ENCODE measurements at places on chromosomes 1 and 21. TPM values are rescaled to one million over a fixed set of nuclear protein-coding genes. Genes with fewer than 3 reads are reported as not detected.

DNA sequence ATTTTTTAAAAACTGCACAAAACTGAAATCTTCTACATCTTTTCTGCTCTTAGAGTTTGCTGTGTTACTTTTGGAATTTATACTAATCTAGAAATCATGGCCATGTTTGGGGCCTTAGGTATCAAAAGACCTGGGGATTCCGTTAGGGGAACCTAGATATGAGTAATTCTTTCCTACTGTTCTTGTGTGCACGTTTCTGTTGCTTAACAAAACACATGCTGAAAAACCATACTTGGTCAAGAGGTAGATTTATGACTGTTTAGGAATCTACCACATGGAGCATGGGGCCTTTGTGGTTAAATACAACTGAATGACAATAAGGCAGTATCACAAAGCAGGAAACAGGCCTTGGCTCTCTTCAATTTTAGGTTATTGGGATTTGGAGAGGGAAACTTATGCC, 291.9 kb upstream of the USP25 start:
- peak; percentile 84 for DNase-seq

DNA sequence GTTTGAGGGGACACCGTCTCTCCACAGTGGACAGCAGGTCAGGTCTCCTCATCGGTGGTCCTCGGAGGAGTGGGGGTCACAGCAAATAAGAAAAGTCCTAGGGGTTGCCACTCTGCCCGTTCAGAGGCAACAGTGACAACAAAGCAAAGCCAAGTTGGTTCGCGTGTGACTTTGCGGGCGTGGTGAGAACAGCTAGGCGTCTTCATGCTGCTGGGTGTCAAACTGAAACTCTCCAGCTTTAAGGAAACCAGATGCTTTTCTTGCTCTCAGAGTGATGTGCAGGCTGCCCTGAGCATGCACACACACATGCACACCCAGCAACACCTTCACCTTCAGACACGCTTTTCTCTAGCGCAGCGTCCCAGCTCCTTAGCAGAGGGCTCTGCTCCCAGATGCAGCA, 70.1 kb upstream of the ARHGEF16 start:
- no peak for DNase-seq

DNA sequence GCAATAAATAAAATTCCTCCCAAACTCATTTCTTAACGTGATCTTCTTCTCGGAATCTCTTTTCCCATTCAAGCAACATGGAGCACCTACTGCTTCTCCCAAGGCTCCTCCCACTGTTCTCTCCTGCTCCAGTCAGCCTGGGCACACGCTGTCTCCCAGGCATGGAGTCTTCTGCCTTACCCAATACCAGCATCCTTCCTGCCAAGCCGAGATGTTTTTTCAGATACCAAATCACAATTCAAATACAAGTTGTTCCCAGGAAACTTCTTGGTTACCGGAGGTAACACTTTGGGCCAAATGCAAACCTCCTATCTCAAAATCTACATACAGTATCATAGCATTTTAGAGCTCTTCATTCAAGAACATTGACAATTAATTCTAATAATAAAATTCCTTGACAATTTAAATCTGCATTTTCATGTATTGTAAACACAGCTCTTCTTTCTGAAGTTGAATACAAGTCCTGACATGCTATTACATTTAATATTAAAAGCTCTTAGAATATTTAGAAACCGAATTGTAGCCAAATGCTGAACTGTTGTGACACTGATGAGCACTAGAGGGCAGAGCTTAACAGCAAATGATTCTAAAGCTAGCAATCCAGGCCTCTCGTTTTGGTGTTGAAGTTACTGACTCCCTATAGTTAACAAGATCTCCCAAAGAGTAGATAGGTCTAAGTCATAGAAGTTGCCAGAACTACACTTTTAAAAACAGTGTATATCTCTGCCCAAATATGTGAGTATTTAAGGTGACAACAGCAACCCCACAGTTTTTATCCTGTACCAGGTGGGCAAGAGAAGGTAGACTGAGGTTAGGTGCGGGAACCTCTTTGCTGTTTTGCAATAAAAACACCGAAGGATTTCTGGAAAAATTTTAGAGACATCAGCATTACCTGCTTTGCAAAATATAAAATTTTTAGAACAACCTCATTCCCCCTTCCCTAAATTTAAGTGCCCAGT, 52.3 kb downstream of the BCAR3 start:
- DNase-seq = peak; percentile 59

CAMTA1 gene
- 45.8 TPM for polyA plus RNA-seq

RIT1 gene
- polyA plus RNA-seq = 22.1 TPM

DNA sequence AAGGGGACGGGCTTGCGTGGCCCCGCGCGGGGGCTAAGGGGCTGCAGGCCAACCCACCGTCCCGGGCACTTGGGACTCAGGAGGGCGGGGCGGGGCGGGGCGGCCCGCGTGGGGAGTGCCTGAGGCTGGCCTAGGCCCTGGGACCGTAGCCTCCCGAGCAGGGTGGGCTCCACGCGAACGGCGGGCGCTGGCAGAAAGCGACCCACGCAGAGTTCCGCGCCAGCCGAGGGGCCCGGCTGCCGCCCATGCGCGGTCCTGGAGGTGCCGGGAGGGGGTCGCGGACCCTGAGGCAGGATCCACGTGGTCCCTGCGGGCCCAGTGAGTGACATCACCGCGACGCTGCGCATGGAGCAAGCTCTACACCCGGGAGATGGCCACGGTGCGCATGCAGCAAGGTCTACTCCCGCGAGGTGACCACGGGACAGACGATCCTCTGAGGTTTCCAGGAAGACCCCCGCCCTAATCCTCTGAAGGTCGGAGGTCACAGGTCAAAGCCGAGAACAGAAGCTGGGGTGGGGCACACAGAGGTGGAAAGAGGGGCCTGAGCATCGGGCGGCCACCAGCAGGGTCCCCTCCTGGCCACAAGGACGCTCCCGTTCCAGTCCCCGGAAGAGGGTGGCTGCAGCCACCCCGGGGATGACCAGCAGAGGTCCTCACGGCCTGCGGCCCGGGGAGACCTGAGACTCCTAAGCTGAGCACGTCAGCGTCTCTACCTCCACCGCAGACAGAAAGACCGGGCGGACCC, 13.5 kb upstream of the SLC19A1 start:
- peak; percentile 56 for DNase-seq

PRAMEF26 gene
- not detected for polyA plus RNA-seq

GRCh38 chr1:47577303-47578025, 139.6 kb downstream of the FOXD2 start:
- DNase-seq = no peak

NBPF4 gene
- not detected for polyA plus RNA-seq

- DNase-seq = peak; percentile 14
Measured at GRCh38 chr1:99970713-99971255, 988 bp downstream of the SLC35A3 start.

DNA sequence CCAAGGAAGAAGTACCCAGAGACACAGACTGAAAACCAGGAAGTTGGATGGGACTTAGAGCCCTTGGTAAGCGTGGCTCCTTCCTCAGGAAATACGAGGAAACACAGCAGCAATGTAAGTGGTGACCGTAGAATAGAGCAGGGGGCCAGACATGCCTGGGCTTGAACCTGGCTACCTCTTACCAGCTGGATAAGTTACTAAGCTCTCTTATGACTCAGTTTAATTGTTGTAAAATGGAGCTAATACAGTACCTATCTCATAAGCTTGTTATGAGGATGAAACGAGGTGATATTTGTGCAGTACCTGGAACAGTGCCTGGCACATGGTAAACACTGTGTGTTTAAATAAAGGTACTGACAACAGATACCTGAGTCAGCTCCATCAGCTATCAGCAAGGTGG, 19.2 kb downstream of the EBNA1BP2 start:
- peak; percentile 88 for DNase-seq

DEPDC1 gene
- polyA plus RNA-seq = 12.3 TPM

DNA sequence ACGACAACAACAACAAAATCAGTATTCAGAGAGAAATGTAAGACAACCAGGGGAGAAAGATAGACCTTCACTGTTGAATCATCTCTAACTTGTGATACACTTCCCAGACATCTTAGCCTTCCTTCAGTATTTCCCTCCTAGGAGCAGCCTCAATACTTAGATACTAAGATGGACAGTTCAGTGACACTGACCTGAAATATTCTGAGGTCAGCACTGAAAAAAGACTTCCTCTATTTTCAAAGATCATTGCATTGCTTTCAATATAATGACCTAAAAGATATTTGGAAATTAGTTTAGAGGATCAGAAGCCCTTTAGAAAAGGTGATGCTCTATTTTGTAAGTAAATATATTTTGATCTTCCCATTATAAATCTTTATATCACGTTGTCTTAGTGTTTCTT, 101.0 kb downstream of the MRPL39 start:
- DNase-seq = no peak

S1PR1 gene
- polyA plus RNA-seq = 11.5 TPM

GRCh38 chr1:232964601-232965000, 14.2 kb downstream of the NTPCR start:
- DNase-seq = no peak

DNA sequence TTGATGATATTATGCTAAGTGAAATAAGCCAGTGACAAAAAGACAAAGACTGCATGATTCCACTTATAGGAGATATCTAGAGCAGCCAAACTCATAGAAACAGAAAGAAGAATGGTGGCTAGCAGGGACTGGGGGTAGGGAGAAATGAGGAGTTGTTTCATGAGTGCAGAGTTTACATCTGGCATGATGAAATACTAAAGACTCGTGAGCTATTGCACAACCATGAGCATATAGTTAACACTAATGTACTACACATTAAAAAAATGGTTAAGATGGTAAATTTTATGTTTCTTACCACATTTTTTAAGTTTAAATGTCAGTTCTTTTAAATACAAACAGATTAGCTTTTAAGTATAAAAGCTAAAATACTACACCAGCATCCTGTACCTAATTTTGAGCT, 57.8 kb downstream of the ESRRG start:
- peak; percentile 2 for DNase-seq

GRCh38 chr1:56390934-56391731, 188.2 kb downstream of the PLPP3 start:
- no peak for DNase-seq

LORICRIN gene
- not detected for polyA plus RNA-seq

VHLL gene
- not detected for polyA plus RNA-seq

- DNase-seq = no peak
Measured at GRCh38 chr1:33288976-33289857, 31.7 kb downstream of the A3GALT2 start.

CFHR4 gene
- not detected for polyA plus RNA-seq

Data from mammary epithelial cell (primary cell).